Foreskin keratinocyte (primary cell): ENCODE measurements at places on chromosomes 12 and 14. TPM values are rescaled to one million over a fixed set of nuclear protein-coding genes. Genes with fewer than 3 reads are reported as not detected.

Gene PEX5
- total RNA-seq, result 20.1 and 23.3 TPM in 2 replicates

Gene MARCHF9
- total RNA-seq, result 14.4 and 14.7 TPM in 2 replicates

Gene RNFT2
- total RNA-seq, result 1.3 and 2.6 TPM in 2 replicates

Gene OASL
- total RNA-seq, result 3.7 and 5.5 TPM in 2 replicates

Gene AJUBA
- total RNA-seq, result 157 and 164 TPM in 2 replicates

Gene NYNRIN
- total RNA-seq, result 11.1 and 16.3 TPM in 2 replicates

DNA sequence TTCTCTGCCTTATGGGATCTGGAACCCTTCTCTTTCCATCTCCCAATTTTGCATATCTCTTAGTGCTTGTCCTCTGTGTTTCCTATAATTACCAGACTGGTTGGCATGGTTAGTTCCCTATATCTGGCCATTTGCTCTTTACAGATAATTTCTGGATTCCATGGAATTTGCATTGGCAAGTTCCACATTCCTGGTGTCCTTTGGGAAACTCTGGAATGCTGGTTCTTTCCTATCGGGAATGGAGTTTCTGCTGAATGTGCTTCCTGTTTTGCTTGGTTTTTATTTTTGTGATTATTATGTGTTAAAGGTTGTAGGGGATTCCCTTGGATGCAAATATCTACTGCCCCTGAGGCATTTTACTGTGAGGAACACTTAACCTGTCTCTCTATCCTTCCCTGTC is 193.0 kb upstream of the BTG1 start:
- DNase-seq, result no peak

- peak; percentile 57 for DNase-seq
These were observed 1.1 kb upstream of the FERMT2 start for GRCh38 chr14:52951681-52952554.

DNA sequence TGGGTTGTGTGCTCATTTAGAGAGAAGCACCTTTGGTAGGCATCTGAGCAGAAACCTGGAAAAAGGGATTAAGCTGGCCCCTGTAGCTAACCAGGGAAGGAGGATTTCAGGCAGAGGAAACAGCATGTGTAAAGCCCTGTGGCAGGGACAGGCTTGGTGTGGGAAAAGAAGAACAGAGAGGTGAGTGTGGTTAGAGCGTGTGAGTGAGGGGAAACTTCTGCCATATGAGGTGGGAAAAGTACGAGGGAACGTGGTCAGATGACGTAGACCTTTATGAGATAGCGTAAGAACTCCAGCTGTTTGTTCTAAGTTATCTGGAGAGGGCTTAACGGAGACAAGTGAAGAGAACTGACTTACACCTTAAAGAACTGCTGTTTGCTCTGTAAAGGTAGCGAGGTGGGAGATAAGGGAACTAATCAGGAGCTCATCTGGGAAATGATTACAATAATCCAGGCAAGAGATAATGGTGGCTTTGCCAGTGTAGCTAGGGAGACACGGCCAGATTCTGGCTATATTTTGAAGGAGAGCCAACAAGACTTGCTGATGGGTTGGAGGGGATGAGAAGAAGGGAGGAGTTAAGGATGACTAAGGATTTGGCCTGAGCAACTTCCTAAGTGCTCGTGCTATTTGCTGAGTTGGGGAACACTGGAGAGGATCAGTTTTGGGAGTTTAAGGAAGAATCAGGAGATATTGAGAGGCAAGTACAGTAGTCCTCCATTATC is 234.0 kb downstream of the ETNK1 start:
- DNase-seq, result no peak

GRCh38 chr12:56477521-56478225 is 9.3 kb downstream of the SPRYD4 start:
- DNase-seq, result no peak

- DNase-seq, result peak; percentile 21
These were observed 17.6 kb upstream of the RNASE1 start for GRCh38 chr14:20820063-20820904.

- peak; percentile 34 for DNase-seq
These were observed at the start of gene GPD1 for GRCh38 chr12:50103767-50104321. Gene GPD1 (plus strand): TSS chr12:50104008. CDS start chr12:50104051, 43 bp downstream.

GRCh38 chr14:71651228-71651627 is 281.0 kb upstream of the RGS6 start:
- DNase-seq, result peak; percentile 56

GRCh38 chr14:74980731-74981461 is 21.8 kb upstream of the EIF2B2 start:
- DNase-seq, result no peak
